ENCODE measurements at places on chromosomes 6 and 20. TPM values are rescaled to one million over a fixed set of nuclear protein-coding genes. Genes with fewer than 3 reads are reported as not detected.

The TP53INP2 gene
- total RNA-seq = 0.92 TPM

The CNKSR3 gene
- total RNA-seq = 2.4 TPM

The SAMD10 gene
- total RNA-seq = 1.7 TPM

The ZBTB46 gene
- 0.21 TPM for total RNA-seq

The TSBP1 gene
- not detected for total RNA-seq

The SLC18B1 gene
- 14.1 TPM for total RNA-seq

The TUBB2B gene
- total RNA-seq = not detected

The FOXQ1 gene
- 2.8 TPM for total RNA-seq

The MCHR2 gene
- not detected for total RNA-seq

The B3GAT2 gene
- total RNA-seq = not detected

The CDH4 gene
- total RNA-seq = 11.2 TPM

The HLA-DOA gene
- total RNA-seq = not detected

The ISM1 gene
- 2.6 TPM for total RNA-seq

The SGK2 gene
- 0.04 TPM for total RNA-seq

The WFDC2 gene
- total RNA-seq = not detected

The PHF20 gene
- total RNA-seq = 28.1 TPM

The THEMIS gene
- total RNA-seq = not detected

The MAS1 gene
- total RNA-seq = not detected

The TAP1 gene
- total RNA-seq = 79.2 TPM

The L3MBTL1 gene
- total RNA-seq = 4.8 TPM

The CALHM4 gene
- 0.10 TPM for total RNA-seq

The CST2 gene
- total RNA-seq = not detected

The MRPL2 gene
- total RNA-seq = 58.4 TPM

The LAMA2 gene
- total RNA-seq = 0.92 TPM

The SENP6 gene
- total RNA-seq = 51.1 TPM

The LRFN2 gene
- total RNA-seq = not detected

The C6orf58 gene
- 0.10 TPM for total RNA-seq

The GDAP1L1 gene
- total RNA-seq = not detected

The ACSS1 gene
- 4.6 TPM for total RNA-seq

The MUC21 gene
- total RNA-seq = not detected

The C6orf141 gene
- total RNA-seq = 19.8 TPM

The KCNQ2 gene
- total RNA-seq = not detected

The SLC22A7 gene
- not detected for total RNA-seq

The RNF182 gene
- total RNA-seq = 0.85 TPM

The TOX2 gene
- total RNA-seq = 0.14 TPM

The CCM2L gene
- not detected for total RNA-seq

The FAM209A gene
- total RNA-seq = not detected

The MYCT1 gene
- total RNA-seq = not detected

The SLC4A11 gene
- 11.3 TPM for total RNA-seq

The TREML1 gene
- total RNA-seq = 0.34 TPM

The HLA-F gene
- 35.3 TPM for total RNA-seq

The SCRT2 gene
- not detected for total RNA-seq

The PRND gene
- not detected for total RNA-seq

The LY86 gene
- total RNA-seq = not detected

The C2 gene
- not detected for total RNA-seq

The HDGFL1 gene
- total RNA-seq = not detected

The PRRT1 gene
- total RNA-seq = 0.37 TPM

The AGPAT4 gene
- 5.8 TPM for total RNA-seq

The MEP1A gene
- not detected for total RNA-seq

The SIM1 gene
- total RNA-seq = not detected

The TFAP2D gene
- total RNA-seq = not detected

The MUCL3 gene
- not detected for total RNA-seq

The EYS gene
- total RNA-seq = 0.07 TPM

The FAM162B gene
- total RNA-seq = not detected

The ATAT1 gene
- total RNA-seq = 6.1 TPM

The GJA10 gene
- not detected for total RNA-seq

The RBPJL gene
- total RNA-seq = not detected

The NEURL2 gene
- 1.2 TPM for total RNA-seq

The ZNF831 gene
- not detected for total RNA-seq

The BANF2 gene
- not detected for total RNA-seq
